ENCODE measurements at places on chromosomes 4 and X.

- DNase-seq: no peak
Measured at GRCh38 chrX:149283853-149284252, 221.3 kb downstream of the IDS start.

DNA sequence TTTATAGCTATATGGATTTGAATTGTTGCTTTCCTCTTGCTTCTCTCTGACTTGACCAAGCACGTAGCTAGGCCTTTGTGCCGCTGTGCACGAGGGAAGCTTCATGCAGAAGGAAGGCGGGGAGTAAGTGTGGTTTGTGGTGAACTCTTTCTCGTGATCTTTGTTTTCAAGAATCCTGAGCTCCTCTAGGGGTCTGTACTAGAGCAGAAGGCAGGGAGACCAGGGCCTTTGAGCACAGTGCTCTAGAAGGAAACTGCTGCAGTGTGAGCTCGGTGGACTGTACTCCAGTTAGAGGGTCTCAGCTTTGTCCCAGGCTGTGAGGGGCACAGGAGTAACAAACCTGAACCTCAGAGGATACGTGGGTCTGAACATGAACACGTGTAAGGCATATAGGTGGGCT lies 49.0 kb downstream of the AGA start:
- DNase-seq: no peak

GRCh38 chrX:68249903-68250302 lies 183.4 kb downstream of the OPHN1 start:
- DNase-seq: no peak

DNA sequence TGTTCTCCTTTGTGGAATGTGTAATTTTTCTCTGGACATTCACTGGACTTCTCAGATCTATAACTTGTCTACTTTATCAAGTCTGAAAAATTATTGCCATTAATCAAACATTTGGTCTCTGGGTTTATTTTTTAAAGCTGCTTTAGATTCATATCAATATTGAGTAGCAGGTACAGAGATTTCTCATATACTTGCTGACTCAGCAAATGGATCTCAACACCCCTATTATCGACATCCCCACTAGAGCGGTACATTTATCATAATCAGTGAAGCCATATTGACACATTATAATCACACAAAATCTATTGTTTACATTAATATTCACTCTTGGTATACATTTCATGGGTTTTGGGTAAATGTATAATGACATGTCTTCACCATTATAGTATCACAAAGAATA lies 268.7 kb downstream of the SPOCK3 start:
- no peak for DNase-seq

- DNase-seq: peak; percentile 3
Measured at GRCh38 chr4:96228463-96228862, 388.6 kb downstream of the PDHA2 start.

GRCh38 chr4:98298022-98298421 lies 36.8 kb downstream of the RAP1GDS1 start:
- no peak for DNase-seq

DNA sequence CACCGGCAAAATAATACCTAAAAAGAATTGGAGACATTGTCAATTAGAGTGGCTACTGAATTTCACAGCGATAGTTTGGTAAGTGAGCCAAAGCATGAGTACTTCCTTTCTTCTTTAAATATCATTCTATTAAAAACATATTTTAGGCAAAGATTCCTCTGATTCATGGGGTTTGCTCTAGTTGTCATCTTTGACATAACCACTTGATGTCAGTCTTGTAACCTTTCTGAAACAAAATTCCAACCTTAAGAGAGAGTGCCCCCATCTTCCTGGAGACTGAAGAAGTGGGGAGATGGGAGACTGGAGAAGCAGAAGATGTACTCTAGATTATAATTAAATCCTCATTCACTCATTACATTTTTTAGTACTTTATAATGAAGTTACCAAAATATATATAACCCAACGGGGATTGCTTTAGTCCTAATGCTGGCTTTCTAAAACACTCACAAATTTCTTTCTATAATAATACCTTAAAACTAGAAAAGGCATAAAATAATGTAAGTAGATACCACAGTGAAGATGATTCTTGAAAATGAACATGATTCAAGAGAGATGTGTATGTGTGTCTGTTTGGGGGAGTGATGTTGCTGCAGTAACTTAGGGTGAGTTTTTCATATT lies 96.4 kb downstream of the EMCN start:
- DNase-seq: peak; percentile 76
